Nucleus accumbens (tissue), 56 donors: ENCODE measurements at places on chromosomes 13 and 19.

- no peak for DNase-seq
Observed at GRCh38 chr13:33859691-33860303, 41.8 kb downstream of the RFC3 start.

DNA sequence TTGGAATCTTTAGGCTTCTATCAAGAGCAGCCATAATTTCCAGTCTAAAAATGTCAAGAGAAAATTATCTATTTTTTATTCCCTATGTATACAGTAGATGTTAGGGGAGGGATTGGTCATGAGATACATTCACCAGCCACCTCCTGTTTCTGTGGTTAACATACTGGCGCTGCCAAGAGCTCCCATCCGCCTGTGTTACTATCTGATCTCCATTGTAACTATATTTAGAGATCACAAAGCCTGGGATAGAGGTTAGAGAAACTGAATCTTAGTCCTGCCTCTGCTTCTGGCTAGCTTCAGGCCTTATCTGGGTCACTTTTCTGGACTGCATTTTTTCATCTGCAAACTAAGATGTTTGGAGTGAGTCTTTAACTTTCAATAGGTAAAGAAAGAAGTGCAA lies 46.3 kb downstream of the POLR1D start:
- DNase-seq, result no peak

DNA sequence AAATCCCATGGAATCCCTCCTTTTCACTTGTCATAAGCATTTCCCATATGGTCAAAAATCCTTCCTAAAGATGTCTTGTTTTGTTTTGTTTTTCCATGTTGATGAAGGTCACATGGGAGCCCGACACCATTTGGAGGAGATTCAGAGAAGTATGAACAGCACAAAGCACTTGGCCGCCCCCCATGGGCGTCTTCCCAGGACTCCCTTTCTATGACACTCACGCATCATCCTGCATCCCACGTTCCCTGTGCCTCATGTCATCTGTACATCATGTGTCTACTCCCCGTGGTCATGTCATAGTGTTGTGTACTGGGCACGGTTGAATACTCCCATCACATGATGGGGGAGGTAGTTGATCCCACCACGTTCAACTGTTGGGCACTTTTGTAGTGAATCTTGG lies 2.0 kb downstream of the ZSCAN1 start:
- peak; percentile 11 for DNase-seq

GRCh38 chr13:34767778-34768177 lies 174.3 kb upstream of the NBEA start:
- DNase-seq, result no peak

GRCh38 chr19:17303940-17304267 lies 679 bp upstream of the ABHD8 start:
- DNase-seq, result no peak

DNA sequence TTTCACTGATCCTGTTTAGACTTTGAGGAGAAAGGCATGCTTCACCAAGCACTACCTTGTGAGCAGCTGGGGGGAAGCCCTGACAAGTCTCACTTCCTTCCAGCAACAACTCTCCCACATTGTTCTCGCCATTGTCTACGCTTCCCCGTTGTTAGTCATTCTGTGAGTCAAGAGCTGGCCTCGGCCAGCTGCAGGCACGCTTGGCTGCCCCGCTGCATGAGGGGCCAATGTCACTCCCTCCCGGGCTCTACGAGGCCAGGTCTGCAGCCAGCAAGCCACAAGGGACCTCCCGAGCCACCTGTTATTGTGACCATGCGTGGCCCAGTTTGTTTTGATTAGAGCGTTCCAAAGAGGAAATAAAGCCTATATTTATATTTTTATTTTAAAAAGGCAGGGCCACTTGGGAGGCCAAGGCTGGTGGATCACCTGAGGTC lies 220.9 kb downstream of the FOXO1 start:
- DNase-seq, result no peak

- no peak for DNase-seq
Observed at GRCh38 chr19:39247701-39248664, 673 bp downstream of the IFNL4 start.

GRCh38 chr19:18951721-18952281 lies 10.8 kb upstream of the HOMER3 start:
- DNase-seq, result no peak

DNA sequence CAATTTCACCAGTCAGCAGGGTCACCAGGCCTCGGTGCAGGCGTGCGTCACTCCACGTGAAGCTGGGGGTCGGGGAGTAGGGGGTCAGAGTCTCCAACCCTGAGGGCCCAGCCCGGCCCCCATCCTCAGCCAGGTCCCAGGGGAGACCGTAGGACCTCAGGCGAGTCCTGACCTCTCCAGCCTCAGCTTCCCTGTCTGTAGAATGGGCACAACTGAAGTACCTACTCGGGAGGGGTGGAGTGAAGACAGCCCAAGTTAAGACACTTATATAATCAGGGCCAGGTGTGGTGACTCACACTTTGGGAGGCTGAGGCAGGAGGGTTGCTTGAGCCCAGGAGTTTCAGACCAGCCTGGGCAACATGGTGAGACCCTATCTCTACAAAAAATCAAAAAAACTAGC lies 2.7 kb upstream of the SPACA4 start:
- no peak for DNase-seq

GRCh38 chr13:66528180-66528579 lies 702.0 kb downstream of the PCDH9 start:
- DNase-seq, result no peak

DNA sequence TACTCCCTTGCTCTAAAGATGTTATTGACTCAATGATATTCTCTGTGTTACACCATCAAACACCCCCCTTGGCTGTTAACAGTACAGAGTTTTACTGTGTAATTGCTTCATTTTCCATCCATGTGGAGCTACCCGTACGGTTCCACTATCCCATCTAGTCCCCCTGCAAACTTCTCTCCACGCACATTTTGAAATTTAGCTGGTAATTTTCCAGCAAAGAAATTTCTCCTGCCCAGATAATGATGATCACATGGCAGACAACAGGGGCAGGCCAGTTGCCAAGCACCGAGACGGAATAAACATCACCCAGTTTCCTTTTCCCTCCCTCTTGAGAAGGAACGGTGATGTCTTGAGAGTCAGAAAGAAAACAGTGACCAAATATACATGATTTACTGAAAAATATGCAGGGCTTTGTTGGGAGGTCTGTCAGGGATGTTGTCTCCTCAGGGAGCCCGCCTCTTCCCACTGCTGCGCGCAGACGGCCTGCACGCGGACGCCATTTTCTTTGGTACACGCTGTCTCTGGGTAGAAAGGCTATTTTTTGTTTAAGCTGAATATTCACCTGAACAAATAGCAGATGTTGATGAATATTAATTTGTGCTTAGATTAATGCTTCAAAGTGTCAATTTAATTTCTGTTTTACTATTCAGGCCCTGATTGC lies 109.9 kb downstream of the OLFM4 start:
- DNase-seq, result no peak

DNA sequence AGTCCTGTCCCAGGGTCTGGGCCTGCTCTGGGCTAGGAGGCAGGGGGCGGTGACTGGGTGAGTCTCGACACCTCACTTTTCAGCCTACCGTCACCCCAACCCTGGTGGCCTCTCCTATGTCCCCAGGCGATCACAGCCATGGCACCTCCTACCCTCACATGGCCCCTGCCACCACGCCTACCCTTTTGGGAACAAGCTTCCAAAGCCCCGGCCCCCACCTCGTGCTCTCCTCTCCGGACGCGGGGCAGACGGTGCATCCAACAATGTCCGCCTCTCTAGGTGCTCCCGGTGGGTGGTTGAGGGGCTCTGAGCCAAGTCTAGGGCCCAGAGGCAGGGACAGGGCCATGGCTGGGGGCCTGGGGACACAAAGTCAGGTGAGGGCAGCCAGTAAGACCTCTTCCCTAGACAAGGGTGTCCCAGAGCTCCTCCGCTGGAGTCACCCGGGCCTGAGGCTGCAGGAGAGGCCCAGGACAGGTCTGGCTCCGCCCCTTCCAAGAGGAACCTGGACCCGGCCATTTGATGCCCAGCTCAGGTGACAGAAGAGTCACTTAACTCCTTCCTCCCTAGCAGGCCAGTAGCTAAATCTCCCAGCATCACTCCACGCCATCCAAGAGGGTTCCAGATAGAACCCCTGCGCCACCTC lies at the start of gene SYNE4:
Gene SYNE4, minus strand, starts transcription at position 478 of the 643 bp plus-strand sequence. Its CDS starts 132 bp downstream, at position 346.
- DNase-seq, result no peak

GRCh38 chr13:51832471-51833152 lies 12.4 kb downstream of the TMEM272 start:
- no peak for DNase-seq

DNA sequence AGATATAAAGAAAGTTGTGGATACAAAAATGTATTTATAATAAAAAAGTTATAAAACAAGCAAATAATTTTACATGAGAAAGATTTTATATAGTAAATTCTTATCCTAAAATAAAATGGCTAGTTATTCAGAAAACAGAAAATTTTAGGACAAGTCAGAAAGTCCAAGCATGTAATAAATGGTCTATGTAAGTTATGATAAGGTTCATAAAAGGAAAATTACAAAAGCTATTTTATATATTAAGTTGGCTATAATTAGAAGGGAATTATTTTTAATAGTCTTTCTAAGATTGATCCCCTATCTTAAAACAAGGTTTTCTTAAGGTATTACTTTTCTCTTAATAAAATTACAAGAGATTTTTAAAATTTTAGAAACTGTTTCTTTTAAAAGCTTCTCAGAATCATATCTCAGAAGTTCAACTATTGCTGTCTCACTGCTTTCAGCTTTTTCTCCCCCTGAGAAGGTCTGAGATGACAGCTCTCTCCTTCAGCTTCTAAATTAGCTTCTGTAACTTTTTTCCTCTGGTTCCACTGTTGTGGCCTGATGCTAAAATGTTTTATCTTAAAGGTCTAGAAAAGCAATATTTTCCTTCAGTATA lies 8.7 kb downstream of the CCDC169 start:
- DNase-seq, result no peak

- no peak for DNase-seq
Observed at GRCh38 chr13:45447050-45447661, 17.6 kb upstream of the COG3 start.

DNA sequence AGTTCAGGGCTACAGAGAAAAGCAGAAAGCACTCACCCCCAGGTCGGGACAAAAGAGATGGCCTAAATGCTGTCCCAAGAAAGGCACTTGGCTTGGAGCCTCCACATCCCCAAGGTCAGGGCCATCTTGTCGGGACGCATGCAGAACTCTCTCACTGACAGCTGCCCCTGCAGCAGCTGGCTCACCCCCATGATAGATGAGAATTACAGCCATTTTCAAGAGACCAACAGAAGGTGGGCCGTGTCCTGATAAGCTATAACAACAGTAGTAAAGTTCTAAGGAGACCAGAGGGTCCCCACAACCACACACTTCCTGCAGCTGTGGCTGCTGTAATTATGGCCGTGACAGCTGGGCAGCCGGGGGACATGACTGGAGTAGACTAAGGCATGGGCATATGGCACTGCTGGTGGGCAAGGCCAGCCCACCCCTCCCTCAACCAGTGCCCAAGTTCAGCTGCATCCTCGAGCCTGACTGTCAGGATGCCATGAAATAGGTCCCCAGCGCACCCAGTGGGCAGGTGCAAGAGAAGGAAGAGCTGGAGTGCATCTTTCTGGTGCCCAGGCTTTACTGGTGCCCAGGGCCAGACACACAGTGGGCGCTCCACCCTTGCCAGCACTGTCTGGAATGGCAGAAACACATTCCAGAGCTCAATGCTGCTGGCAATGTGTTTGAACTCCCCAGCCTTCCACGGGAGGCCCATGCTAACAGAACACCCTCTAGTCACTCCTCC lies 436.7 kb upstream of the ZNF507 start:
- no peak for DNase-seq

DNA sequence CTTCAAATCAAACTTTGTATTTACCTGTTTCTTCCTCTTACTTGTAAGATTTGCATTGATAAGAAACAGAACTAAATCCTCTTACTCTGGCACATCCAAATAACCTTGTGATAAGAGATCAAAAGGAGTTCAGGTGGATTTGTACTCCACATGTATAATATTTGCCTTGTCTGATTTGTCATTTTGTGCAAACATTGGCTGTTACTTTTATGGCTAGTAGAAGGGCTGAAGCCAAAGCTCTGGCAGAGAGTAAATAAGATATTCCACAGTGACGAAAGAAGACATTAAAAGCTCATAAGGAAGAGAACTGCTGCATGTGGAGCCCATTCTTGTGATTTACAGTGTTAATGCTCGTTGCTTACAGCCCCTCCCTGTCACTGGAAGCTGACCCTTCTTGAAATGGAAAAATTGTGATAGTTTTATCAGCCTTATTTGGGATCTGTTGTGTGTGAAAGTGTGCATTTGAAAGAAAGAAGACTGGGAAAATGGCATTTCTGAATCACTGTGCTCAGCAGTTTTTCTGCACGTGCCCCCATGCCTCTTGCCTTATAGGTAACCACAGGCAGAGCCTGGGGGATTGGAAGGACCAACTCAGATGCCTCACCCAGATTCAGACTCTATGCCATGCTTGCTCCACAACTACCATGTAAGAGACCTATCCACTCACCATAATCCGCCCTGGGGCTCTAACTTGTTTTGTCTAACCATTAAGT lies 68.2 kb downstream of the OXGR1 start:
- DNase-seq, result no peak

DNA sequence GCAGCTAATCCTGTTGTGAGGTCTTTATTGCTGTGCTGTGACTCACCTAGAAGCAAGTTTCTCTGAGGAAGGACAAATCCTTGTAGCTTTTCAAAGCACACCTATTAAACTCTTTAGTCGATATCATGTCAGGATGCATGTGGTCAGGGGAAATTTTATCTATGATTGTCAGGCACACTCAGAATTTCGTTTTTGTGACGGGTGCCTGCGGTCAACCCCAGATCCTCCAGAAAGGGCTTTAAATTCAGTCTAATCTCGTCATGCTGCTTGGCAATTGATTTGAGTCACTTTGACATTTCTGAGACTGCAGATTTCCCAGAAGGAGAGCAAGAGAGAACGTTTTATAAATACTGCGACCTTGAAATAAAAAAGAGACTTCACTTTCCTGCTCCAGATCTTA lies 316.9 kb downstream of the FGF9 start:
- DNase-seq, result no peak

DNA sequence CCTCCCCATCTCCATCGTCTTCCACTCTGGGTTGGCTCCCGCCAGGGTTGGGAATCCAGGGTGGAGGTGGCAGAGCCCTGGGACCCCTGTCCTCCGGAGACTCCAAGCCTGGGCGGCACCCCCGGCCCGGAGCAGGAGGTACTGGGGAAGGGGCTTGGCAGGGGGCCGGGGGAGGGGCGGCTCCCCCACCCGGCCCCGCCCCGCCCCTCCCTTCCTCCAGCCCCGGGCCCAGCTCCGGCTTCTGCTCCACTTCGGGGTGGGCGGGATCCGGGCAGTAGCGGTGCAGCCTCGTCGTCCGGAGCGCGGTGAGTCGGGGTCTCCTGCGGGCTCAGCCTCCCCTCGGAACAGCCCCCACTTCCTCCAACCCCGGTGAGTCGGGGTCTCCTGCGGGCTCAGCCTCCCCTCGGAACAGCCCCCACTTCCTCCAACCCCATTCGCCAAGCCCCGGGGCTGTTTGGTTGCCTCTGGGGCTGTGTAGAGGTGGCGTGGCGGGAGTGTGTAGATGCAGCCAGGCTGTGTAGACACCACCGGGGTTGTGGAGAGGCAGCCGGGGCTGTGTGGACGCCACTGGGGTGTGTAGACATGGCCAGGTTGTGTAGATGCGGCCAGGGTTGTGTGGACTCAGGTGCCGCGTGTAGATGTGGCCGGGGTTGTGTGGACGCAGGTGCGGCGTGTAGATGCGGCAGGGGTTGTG lies at the start of gene TMPRSS9:
Gene TMPRSS9, plus strand, starts transcription at position 274 of the 694 bp plus-strand sequence. CDS start 29,521 bp downstream, outside the sequence.
- no peak for DNase-seq
